GM23248 (cell line): ENCODE measurements at places on chromosomes 1 and 21.

DNA sequence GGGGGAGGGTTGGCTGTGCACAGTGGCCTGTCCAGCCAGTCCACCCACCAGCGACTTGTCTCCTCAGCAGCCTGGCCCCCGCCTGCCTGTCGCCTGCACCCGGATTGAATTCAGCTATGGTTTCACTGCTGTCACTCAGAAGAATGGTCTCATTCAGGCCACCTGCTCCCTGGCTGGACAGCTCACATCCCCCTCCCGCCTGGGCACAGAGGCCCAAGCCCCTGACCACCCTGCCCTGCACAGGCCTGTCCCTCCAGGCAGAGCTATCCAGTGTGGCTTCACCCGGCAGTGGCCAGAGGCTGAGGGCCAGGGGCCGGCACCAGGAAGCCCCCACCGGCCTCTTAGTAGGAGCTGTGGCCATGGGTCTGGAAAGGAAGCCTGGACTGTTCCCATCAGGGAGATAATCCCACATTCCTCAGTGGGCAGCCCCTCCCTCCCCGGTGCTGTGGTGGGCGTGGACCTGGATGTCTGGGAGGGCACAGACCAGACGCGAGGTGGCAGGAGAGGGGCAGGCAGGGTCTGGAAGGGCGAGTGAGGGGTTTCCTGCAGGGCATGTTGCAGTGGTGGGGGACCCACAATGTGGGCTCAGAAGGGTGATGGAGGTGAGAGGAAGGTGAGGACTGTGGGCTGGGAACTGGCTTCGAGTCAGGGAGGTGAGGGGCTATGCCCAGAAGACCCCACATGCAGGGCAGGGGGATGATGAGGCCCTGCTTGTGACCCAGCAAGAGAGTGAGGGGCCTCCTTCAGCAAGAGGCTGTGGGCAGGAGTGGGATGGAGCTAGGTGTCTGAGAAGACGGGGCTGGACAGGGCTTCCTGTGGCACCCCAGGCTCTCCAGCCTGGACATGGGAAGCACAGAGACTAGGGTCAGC, 30.4 kb downstream of the WNT9A start:
- DNase-seq = no peak

DNA sequence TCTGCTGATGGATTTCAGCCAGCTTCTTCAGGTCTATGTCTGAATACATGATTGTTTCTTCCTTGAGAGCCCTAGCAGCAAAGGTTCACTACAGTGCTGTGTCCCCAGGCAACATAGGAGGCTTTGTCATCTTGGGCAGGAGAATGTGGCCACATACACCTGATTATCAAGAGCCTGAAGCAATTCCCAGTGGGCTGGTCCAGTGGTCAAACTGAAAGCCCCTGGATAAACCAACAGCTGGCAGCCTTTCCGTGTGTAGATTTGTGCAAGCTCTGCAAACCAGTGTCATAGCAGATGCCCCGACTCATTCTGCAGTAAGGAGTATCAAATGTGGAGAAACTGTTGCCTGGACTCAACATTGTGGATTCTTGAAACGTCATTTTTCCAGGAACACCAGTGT, 2.3 kb upstream of the GIPC2 start:
- DNase-seq = no peak

GRCh38 chr1:9207715-9208114, 26.9 kb upstream of the H6PD start:
- peak; percentile 42 for DNase-seq

DNA sequence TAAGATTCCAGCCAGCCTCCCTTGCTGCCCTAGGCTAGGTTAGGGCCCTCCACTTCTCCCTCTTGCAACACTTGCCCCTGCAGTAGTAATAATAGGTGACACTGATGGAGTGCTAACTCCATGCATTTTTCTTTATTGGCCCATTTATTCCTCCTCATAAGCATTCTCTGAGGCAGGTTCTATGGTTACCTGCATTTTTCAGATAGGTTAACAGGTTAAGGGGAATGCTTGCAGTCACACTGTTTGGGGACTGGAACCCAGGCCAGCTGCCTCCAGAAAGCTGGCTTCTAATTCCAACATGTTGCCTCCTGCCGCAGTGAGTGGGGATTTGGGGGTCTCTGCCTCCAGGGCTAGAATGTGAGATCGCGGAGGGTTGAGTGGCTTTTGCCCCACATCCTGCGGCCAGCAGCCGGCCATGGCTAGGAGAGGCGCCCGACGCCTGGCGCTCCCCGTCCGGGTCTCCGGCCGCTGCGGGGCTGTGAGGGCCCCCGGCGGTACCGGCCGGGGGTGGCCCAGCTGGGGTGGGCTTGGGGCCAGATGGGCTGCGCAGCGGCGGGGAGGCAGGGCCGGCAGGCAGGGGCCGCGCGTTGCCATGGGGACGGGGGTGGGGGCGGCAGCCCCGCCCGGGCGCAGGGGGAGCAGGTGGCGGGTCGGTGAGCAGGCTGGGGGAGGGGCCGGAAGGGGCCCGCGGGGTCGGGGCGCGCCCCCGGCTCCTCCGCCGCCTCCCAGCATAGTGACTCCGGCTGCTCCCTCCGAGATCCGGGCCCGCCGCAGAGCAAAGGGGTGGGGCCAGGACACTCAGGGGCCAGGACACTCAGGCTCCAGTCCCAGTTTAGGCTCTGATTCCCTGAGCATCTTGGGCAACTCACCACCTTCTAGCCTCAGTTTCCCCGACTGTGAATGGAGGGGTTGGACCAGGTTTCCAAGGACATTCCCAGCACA, 68.4 kb upstream of the SSBP3 start:
- peak; percentile 47 for DNase-seq

DNA sequence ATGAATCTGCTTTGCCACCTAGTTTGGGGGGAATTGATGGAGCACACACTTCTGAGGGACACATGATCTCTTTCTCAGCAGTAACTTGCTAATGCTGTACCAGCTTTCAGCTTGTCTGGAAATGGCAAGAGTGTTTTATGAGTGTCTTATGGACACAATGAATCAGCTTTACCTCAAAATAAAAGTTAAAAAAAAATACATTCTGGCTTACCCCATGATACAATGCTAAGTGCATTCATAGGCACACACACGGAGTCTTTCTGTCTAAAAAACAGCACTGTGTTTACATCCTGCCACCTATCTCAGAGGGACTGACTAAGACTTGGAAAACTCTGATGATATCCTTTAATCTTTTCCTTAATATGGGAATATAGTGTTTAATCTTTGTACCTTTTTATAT, 455.5 kb upstream of the ADAMTS5 start:
- DNase-seq = peak; percentile 63

DNA sequence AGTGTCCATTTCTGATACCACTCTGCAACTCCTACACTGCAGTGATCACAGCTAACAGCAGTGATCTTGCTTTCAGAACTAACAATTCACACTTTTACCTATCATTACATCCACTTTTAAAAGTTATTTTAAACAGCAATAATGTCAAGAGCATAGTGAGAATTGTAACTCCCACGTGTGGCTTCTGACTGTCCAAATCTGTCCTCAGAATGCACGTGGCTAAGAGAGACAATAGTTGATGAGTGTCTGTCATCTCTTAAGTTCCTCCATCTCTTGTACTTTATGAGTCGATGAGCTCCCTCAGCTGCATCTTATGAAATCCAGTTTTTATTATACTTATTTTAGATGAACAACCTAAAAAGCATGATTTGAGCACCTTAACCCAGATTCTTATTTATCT, 16.5 kb upstream of the CFHR5 start:
- no peak for DNase-seq

DNA sequence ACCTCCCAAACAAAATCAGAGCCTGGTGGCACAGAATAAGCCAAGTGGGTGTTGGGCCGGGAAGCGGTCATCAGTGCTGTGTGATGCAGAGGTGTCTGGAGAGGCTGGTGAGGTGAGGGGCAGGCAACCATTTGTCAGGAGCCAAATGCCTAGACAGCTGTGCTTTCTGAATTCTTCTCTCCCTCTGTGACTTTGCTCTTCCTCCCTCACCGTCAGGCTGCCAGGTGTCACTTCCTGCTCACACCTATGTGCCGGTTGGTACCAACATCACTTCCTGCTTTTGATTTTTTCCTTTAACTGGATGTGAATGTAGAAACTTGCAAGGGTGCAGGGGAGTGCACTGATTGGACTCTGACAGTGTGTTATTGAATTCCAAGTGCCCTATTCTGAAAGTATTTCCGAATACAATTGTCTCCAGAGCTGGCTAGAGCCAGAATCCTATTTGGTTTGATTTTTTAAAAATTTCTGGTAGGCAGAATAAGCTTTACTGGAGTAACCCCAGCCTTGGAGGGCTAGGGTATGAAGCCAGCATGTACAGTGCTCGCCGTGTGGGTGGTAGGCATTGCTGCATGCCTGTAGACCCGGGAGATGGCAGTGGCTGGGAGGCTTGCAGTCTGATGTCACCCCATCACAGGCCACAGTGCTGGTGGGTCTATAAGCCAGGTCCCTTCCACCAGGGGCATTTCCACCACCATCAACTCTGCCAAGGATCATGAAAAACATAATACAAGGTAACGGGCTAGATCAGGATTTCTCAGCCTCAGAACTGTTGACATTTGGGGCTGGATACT, 210.9 kb downstream of the KAZN start:
- no peak for DNase-seq

DNA sequence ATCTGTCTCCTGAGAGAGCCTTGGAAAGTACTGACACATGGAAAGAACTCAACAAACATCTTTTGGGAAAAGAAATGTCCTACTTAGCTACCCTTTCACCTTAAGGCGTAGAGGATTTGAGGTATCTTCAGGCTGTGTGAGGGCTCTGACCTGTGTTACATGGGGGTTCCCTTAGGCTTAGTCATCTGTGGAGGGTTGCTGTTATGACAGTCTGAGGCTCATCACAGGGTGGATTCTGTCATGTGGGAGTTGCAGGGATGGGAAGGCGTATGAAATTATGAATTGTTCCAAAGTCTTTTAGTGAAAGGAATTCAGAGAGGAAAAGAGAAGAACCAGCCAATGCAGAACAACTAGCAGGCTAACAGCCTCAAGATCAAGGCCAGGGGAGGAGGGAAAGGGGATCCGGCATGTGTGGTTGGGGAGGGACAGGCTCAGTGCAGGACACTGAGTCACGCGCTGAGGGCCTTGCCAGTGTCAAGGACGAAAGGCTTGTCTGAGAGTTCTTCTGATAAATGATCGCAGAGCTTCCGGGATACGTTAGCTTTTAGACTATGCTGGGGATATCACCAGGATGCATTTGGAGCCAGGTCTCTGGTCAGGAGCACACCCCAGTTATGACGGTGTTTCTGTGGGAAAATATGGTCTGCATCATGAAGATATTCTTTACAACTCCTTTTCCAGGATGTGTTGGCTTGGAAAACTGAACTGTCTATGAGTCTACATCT, 24.6 kb upstream of the PLA2G2C start:
- DNase-seq = peak; percentile 27

DNA sequence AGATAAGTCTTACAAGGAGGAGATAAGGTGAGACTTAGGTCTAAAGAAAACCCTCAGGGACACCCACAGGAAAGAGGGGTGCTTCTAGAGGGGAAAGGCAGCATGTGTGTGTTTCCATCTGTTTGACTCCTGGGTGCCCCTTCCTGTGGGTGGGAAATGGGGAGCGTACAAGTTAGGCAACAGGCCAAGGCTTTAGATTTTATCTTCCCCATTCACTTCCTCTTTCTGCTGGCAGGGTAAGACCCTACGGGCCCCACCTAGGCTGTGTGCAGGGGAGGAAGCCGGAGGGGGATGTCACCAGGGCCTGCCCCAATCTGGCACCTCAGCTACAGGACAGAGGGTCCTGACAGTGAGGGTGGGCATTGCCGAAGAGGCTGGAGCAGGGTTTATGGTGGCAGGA, 2.5 kb upstream of the OLIG1 start:
- DNase-seq = no peak

DNA sequence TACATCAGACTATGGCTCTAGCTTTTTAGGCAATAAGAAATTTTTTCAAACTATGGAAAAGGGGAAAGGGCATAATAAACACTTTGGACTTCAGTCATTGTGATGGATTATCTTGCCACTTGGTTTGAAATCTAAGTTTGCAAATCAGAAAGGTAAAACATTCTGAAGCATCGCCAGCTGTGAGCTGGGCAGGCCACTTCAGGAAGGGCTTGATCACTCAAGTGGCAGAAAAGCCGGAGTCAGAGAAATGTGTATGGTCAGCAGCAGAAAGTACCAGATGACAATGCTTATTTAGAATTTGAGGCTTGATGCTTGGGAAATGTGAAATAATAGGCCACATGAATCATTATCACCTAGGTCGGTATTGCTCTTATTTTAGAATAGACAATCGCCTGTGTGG, 79.7 kb downstream of the ZNF648 start:
- DNase-seq = no peak

- DNase-seq = no peak
Observed at GRCh38 chr1:167697667-167698141, 24.1 kb upstream of the MPZL1 start.

DNA sequence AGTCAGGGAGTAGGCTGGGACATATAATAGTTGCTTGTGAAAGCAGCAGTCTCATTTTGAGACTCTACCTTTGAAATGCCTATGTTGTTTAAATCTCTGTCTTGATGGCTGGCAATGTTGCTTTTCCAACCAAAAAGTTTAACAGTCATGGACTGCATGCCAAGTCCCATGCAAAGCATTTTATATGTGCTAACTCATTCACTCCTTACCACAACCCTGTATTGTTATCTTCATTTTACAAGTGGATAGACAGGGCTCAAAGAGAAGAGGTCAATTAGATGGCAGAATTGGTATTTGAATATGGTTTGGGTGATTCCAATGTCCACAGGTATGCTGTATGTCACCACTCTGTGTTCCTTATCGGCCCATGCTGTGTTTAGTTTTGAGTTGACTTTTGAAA, 331.4 kb upstream of the USP24 start:
- no peak for DNase-seq

GRCh38 chr1:27868932-27869718, 3.2 kb upstream of the THEMIS2 start:
- no peak for DNase-seq
